Thymus (tissue), 14 donors: ENCODE measurements at places on chromosomes 7 and 10.
A peak's percentile ranks its signal among the peaks of the same experiment; 100 is the strongest.

DNA sequence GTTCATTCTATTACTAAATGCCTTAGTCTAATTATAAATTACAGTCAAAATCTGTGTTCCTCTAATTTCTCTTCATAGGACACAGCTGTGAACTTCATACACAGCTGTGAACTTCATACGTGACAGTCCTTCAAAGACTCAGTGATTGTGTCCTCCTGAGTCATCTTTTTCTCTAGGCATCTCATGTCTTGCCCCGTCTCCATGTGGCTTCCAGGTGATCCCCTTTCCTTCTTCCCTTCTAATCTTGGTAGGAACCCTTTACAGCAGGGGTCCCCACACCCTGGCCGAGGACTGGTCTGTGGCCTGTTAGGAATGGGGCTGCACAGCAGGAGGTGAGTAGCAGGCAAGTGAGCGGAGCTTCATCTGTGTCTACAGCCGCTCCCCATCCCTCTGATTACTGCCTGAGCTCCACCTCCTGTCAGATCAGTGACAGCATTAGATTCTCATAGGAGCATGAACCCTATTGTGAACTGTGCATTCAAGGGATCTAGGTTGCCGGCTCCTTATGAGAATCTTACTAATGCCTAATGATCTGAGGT, 14.0 kb upstream of the EIF5AL1 start:
- DNase-seq: no peak
- H3K36me3 ChIP-seq: no peaks in the 10 kb centered on the region
- no peak overlapping the region for H3K27ac ChIP-seq
- peaks cover 4% of the 10 kb centered on the region for H3K27me3 ChIP-seq
- no peaks in the 10 kb centered on the region for H3K4me1 ChIP-seq

DNA sequence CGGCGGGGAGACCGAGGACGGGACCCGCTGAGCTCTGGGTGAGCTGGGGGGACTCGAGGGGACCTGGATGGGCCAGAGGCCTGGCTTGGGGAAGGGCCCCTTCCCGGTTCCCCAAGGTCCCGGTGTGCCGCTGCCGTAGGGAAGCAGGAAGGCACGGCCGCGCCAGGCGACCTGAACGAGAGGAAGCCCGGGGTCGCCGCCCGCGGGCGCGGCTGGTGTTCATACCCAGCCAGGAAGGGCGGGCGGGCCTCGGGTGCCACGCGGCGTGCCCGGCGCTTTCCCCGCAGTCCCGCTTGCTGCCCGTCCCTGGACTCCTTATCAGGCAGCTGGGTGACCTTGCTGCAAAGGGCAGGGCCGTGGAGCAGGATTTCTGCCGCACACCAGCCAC, 38.0 kb downstream of the ZNF777 start:
- H3K36me3 ChIP-seq: no peaks in the 10 kb centered on the region
- peak overlapping the region; percentile 57 for H3K4me3 ChIP-seq
- H3K27me3 ChIP-seq: peaks cover 5% of the 10 kb centered on the region
- H3K4me1 ChIP-seq: peaks cover 16% of the 10 kb centered on the region
- peak; percentile 31 for DNase-seq

DNA sequence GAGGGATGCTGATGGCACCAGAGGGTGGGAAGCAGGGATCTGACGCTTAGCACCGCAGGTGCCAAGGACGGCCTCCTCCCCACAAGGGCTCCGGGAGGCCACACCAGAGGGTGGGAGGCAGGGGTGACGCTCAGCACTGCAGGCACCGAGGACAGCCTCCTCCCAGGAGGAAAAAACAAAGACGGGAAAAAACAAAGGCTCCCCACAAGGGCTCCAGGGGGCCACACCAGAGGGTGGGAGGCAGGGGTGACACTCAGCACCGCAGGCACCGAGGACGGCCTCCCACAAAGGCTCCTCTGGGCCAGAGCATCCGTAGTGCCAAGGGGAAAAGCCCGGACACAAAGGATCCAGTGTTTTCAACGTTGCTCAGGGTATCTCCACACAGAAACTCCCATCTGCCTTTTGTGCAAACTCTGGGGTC, 25.6 kb downstream of the DIP2C start:
- no peak overlapping the region for H3K4me3 ChIP-seq
- DNase-seq: no peak
- no peaks in the 10 kb centered on the region for H3K27me3 ChIP-seq
- H3K27ac ChIP-seq: no peak overlapping the region
- H3K4me1 ChIP-seq: no peaks in the 10 kb centered on the region

DNA sequence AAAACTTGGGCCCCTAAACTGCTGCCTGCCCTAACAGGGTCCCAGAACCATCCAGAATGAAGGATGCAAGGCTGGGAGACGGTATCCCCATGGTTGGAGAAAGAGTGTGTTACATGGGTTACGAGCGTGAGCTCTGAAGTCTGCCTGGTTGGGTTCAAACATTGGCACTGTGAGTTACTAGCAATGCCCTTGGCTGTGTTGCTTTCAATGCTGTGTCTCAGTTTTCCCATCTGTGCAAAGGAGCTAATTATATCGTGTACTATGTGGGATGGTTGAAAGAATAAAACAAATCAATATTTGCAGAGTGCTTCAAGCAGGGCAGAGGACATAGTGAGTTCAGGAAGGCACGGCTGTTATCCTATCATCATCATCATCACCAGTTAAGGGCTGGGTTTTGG, 114.7 kb downstream of the ZMIZ1 start:
- no peak overlapping the region for H3K27ac ChIP-seq
- H3K4me3 ChIP-seq: no peak overlapping the region
- no peak for DNase-seq
- no peaks in the 10 kb centered on the region for H3K27me3 ChIP-seq
- H3K4me1 ChIP-seq: peaks cover 43% of the 10 kb centered on the region

DNA sequence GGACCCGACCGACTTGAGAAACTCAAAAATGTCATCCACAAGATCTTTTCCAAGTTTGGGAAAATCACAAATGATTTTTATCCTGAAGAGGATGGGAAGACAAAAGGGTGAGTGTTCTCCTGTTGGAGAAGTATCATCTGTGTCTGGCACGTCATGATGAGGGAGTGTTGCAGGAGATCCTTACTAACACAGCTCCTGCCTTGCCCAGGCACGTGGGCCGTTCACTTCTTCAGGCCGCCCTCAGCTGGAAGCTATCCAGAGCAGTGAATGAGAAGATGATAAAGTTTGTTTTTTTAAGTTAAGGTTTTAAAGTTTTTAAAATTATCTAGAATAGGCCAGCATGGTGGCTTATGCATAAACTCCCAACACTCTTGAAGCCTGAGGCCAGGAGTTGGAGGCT, 6.2 kb downstream of the EIF3B start:
- H3K27me3 ChIP-seq: no peaks in the 10 kb centered on the region
- peaks cover 54% of the 10 kb centered on the region for H3K36me3 ChIP-seq
- DNase-seq: no peak

GRCh38 chr10:37632641-37633040, 224.8 kb downstream of the ZNF248 start:
- no peaks in the 10 kb centered on the region for H3K36me3 ChIP-seq
- H3K4me1 ChIP-seq: no peaks in the 10 kb centered on the region
- H3K4me3 ChIP-seq: no peak overlapping the region
- no peaks in the 10 kb centered on the region for H3K27me3 ChIP-seq

GRCh38 chr10:60290558-60290957, 99.1 kb downstream of the ANK3 start:
- H3K4me3 ChIP-seq: no peak overlapping the region
- no peaks in the 10 kb centered on the region for H3K36me3 ChIP-seq
- H3K27ac ChIP-seq: no peak overlapping the region
- no peaks in the 10 kb centered on the region for H3K4me1 ChIP-seq

GRCh38 chr10:84257343-84258020, 12.6 kb downstream of the RGR start:
- H3K4me1 ChIP-seq: no peaks in the 10 kb centered on the region
- H3K36me3 ChIP-seq: no peaks in the 10 kb centered on the region

- H3K27ac ChIP-seq: no peak overlapping the region
- no peaks in the 10 kb centered on the region for H3K36me3 ChIP-seq
- no peaks in the 10 kb centered on the region for H3K4me1 ChIP-seq
- H3K4me3 ChIP-seq: no peak overlapping the region
Observed at GRCh38 chr7:83649701-83650100, 762 bp upstream of the SEMA3E start.

GRCh38 chr10:69634759-69635425, 4.8 kb downstream of the FAM241B start:
- peaks cover under 1% of the 10 kb centered on the region for H3K4me1 ChIP-seq
- peaks cover 42% of the 10 kb centered on the region for H3K27me3 ChIP-seq
- no peak for DNase-seq
- no peak overlapping the region for H3K4me3 ChIP-seq
- H3K36me3 ChIP-seq: no peaks in the 10 kb centered on the region
- H3K27ac ChIP-seq: no peak overlapping the region

GRCh38 chr7:148020679-148021078, 569.9 kb upstream of the C7orf33 start:
- no peak overlapping the region for H3K27ac ChIP-seq
- no peaks in the 10 kb centered on the region for H3K4me1 ChIP-seq
- DNase-seq: no peak
- no peaks in the 10 kb centered on the region for H3K36me3 ChIP-seq
- no peaks in the 10 kb centered on the region for H3K27me3 ChIP-seq

- H3K36me3 ChIP-seq: no peaks in the 10 kb centered on the region
- no peak overlapping the region for H3K27ac ChIP-seq
- no peak for DNase-seq
- no peaks in the 10 kb centered on the region for H3K27me3 ChIP-seq
Observed at GRCh38 chr7:143514995-143515735, 37.5 kb downstream of the TAS2R41 start.

- no peak overlapping the region for H3K27ac ChIP-seq
- H3K27me3 ChIP-seq: no peaks in the 10 kb centered on the region
- H3K4me3 ChIP-seq: no peak overlapping the region
- no peak for DNase-seq
Observed at GRCh38 chr10:2813286-2813685, 254.1 kb upstream of the PFKP start.

DNA sequence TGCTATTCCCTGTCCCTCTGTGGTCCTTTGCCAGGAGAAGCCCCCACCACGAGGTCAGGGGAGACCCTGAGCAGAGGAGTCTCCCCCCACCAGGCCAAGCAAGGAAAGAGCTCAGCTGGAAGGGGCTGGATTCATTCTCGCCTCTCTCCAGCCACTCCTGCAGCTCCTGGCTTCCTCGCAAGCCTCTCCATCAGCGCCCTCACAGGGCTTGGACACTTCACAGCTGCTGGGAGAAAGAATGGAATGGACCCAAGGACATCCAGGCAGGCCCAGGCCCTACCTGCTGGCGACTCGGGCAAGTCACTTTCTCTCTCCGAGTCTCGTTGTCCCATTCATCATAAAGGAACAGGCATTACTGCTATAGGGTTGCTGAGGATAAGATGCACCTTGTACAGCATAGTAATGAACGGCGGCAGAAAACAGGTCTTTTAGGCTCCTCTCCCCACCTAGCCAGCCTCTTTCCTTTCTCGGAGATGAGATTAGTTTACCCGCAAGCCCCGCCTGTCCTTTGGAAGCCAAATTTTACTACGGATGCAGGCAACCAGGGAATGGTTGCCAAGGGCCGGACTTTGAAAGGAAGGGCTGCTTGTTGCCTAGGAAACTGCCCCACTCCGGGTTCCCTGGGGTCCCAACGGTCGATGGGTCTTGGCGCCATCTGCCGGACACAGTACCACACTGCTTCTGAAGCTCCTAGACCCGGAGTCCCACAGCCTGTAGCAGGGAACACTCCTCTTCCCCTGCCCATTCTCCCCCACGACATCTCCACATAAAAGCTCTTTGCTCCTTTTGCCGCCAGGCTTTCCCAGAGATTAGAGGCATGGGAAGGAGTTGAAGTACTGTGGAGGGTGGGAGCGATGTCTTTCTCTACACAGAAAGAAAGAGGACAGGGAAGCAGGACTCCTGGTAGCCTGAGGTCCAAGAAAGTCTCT, 22.3 kb downstream of the IMPDH1 start:
- no peak overlapping the region for H3K4me3 ChIP-seq
- peaks cover 16% of the 10 kb centered on the region for H3K27me3 ChIP-seq
- peaks cover 6% of the 10 kb centered on the region for H3K4me1 ChIP-seq
- H3K27ac ChIP-seq: no peak overlapping the region
- peak; percentile 58 for DNase-seq

DNA sequence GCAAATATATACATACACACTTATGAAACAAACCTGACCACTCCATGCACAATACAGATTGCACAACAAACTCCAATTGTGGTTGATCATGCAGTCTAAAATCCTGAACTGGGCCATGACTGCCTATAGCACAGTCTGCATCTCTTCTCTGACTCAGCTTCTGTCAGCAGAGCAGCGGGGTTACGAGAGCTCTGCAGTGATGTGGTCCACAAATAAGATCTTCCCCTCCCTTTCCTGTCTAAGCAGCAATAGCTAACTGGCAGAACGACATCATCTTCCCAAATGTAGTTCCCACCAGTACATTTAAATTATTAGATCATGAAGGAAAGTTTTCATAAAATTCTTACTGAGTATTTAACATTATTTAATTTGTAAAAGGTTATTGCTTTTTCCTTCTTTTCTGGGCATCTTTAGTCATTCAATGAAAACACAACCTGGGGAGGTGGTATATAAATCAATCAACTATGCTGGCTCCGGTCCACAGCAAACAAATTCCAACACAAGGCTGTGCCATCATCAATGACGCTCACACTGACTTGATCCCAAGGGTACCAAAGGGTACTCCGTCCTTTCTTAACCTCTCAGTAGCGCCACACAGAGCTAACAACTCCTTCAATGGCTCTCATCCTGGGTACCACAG, 17.1 kb downstream of the ARHGAP21 start:
- H3K4me1 ChIP-seq: no peaks in the 10 kb centered on the region
- H3K27me3 ChIP-seq: no peaks in the 10 kb centered on the region
- DNase-seq: no peak
- no peaks in the 10 kb centered on the region for H3K36me3 ChIP-seq
- H3K27ac ChIP-seq: no peak overlapping the region
- no peak overlapping the region for H3K4me3 ChIP-seq

DNA sequence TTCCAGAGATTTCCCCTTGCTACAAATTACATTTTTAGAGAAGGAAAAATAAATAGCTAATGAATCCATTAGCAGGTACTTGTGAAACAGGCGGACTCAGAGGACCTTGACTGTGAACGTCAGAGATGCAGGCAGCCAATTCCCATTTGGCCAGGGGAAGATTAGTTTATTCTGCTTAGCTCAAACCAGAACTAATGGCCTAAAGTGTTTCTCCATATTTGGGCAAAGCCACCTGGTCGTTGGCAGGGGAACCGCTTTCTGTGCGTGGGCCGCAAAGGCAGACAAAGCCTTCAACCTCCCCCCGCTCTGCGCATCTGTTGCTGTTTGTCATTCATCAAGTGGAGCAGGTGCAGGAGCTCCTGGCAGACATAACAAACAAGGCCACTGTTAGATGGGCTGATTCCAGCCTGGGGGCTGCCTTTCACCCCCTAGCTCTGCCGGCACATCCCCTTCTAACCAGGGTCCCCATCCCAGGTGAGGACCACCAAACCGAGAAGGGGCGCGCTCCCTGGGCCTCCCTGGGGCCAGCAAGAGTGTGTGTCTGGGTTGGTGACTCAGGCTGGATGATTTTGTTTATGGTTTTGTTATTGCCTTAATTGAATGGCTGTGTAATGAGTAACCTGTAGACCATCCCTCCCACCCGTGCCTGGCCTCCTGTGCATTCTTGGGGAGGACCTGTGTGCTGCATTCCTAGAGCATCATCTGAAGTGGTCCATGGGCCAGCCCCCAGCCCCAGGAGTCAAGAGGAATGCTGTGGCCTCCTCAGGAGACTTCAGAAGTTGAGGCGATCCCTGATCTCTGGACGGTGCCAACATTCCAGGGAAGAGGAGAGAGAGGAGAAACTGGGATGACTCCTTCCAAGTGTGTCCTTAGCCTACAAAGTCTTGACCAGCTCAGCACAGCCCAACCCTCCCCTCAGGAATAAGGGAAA, 14.5 kb upstream of the CPA1 start:
- peak overlapping the region; percentile 46 for H3K4me3 ChIP-seq
- H3K27me3 ChIP-seq: no peaks in the 10 kb centered on the region
- peaks cover 6% of the 10 kb centered on the region for H3K36me3 ChIP-seq
- H3K4me1 ChIP-seq: peaks cover 82% of the 10 kb centered on the region

- no peak for DNase-seq
- peak overlapping the region; percentile 4 for H3K27ac ChIP-seq
- H3K36me3 ChIP-seq: peaks cover 5% of the 10 kb centered on the region
- no peaks in the 10 kb centered on the region for H3K4me1 ChIP-seq
- H3K27me3 ChIP-seq: no peaks in the 10 kb centered on the region
Observed at GRCh38 chr10:103125323-103126267, 67.5 kb downstream of the NT5C2 start.
